CD4-positive, alpha-beta T cell treated with Interleukin-4 for 1 hour (primary cell): ENCODE measurements at places on chromosomes 16 and 17.

DNA sequence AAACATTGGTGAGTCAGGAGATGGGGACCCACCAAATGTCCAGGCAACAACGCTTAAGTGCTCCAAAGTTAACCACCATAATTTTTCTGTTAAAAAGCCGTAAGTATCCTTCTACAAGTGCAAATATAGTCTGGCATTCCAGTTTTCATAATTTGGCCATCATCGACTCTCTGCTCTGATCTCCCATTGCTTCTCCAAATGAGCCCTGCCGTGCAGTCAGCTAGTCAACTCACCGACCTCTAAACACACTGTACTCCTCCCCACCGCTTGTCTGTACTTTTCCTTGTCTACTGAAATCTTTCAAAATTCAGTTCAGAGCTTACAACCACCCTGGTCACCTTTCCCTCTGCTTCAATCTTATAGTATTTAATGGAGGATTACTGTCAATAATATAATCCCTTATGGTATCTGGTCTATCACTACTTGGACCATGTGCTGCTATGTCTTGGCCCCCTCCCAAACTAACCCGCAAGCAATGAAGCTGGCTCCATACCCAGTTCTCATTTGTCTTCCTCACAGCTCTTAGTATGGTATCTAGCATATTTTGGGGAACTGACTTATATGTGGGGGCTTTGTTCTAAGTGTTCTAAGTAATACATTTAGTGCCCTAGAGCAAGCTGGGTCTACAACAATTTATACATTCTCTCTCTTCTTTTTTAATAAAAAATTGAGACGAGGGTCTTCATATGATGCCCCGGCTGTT lies 52.7 kb upstream of the SLC25A19 start:
- no peak for DNase-seq

DNA sequence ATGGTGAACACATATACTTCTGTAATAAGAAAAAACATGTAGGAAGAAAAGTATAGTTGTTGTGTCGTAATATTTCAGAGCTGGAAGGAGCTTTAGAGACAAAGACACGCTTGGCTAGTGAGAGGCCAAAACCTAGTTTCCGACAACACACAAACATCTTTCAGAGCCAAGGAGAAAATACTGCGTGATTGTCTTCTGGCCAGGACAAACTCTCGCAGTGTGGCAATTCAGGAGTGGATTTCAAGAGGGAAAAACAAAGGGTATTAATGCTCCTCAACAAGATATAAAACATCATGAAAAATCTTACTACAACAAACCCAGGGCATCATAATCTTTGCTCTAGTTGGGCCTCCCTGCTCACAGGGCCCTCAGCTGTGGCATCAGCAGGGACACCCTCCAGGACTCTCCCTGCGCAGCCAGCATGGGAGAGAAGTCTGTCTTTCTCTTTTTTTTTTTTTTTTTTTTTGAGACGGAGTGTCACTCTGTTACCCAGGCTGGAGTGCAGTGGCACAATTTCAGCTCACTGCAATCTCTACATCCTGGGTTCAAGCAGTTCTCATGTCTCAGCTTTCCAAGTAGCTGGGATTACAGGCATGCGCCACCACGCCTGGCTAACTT lies 66.4 kb downstream of the CYB5B start:
- DNase-seq = no peak

- DNase-seq = no peak
Measured at GRCh38 chr17:34730816-34731215, 151.4 kb downstream of the TMEM132E start.

GRCh38 chr16:72807245-72807644 lies 240.7 kb downstream of the ZFHX3 start:
- no peak for DNase-seq

DNA sequence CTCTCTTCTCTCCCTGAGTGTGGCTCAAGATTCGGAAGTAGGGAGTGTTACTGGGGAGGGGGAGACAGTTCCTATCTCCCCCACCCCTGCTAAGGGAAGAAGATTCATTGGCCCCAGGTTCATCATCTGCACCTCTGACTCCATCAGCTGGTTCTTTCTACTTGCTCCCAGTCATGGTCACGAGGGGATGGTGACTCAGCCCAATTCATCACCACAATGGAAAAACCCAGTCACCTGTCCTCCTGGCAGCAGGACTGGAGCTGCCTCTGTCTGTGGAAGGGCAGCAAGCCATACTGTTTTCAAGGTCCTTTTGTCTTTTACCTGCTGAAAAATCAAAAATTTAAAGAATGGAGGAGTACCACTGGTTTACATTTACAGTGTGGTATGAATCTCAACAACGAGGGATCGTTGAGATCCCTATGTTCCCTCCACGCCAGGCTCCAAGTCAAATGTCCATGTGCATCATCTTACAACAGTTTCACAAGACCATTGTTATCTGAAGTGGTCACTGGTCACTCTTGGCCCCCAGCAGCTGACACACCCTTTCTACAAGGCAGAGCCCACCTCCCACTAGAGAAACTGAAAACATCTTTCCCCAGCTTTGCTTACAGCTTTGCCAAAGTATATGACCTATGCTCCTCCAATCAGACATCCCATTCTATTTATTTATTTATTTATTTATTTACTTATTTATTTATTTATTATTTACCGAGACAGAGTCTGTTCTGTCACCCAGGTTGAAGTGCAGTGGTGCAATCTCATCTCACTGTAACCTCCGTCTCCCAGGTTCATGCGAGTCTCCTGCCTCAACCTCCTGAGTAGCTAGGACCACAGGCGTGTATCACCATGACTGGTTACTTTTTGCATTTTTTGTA lies 40.4 kb upstream of the NDRG4 start:
- no peak for DNase-seq
